ENCODE measurements at places on chromosomes 5 and 9. TPM values are rescaled to one million over a fixed set of nuclear protein-coding genes. Genes with fewer than 3 reads are reported as not detected.

The PCDHA1 gene
- not detected for total RNA-seq

The GPX3 gene
- not detected for total RNA-seq

The FSD1L gene
- 8.3 TPM for total RNA-seq

DNA sequence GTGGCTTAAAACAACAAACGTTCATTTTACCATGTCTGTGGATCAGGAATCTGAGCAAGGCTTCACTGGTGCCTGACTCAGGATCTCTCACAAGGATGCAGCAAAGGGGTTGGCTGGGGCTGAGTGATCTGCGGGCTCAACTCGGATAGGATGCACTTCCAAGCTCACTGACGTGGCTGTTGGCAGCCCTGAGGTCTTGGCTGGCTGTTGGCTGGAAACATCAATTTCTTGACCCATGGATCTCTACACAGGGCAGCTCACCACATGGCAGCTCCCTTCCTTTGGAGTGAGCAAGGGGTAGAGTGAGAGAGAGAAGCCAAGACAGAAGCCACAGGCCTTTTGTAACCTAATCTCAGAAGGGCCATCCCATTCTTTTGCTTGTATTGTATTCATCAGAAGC is 202.1 kb downstream of the NXNL2 start:
- no peak for DNase-seq
- no peaks in the 10 kb centered on the region for H3K4me1 ChIP-seq
- no peaks in the 10 kb centered on the region for H3K36me3 ChIP-seq
- peaks cover 8% of the 10 kb centered on the region for H3K27me3 ChIP-seq
- H3K27ac ChIP-seq, result no peak overlapping the region

GRCh38 chr9:38649731-38650363 is 29.5 kb upstream of the ANKRD18A start:
- DNase-seq, result no peak
- no peak overlapping the region for H3K4me3 ChIP-seq
- H3K4me1 ChIP-seq, result no peaks in the 10 kb centered on the region
- H3K27ac ChIP-seq, result no peak overlapping the region

DNA sequence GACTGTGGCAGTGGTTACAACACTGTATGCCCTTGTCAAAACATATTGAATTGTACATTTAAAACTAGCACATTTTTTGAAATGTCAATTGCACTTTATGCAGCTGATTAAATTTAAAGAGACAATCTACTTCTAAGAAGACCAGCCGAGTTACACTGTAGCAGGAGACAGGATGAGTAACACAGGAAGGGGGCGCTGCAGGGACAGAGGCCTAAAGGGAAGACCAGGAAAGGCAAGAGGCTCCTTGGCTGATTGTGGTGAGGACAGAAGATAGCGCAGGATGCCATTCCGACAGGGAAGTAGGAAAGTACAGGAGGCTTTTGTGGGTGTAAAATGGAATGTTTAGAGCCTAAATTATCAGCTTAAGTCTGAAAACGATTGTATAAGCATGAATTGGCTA is 28.2 kb upstream of the PPP2R2B start:
- H3K4me3 ChIP-seq, result no peak overlapping the region
- no peaks in the 10 kb centered on the region for H3K4me1 ChIP-seq
- H3K27me3 ChIP-seq, result peaks cover 4% of the 10 kb centered on the region
- no peak overlapping the region for H3K27ac ChIP-seq

- no peak overlapping the region for H3K4me3 ChIP-seq
- no peak for DNase-seq
- H3K36me3 ChIP-seq, result no peaks in the 10 kb centered on the region
- H3K27ac ChIP-seq, result no peak overlapping the region
These were observed 203.4 kb upstream of the ZNF608 start for GRCh38 chr5:124949862-124950261.
